ENCODE measurements at places on chromosomes 7 and 10.

DNA sequence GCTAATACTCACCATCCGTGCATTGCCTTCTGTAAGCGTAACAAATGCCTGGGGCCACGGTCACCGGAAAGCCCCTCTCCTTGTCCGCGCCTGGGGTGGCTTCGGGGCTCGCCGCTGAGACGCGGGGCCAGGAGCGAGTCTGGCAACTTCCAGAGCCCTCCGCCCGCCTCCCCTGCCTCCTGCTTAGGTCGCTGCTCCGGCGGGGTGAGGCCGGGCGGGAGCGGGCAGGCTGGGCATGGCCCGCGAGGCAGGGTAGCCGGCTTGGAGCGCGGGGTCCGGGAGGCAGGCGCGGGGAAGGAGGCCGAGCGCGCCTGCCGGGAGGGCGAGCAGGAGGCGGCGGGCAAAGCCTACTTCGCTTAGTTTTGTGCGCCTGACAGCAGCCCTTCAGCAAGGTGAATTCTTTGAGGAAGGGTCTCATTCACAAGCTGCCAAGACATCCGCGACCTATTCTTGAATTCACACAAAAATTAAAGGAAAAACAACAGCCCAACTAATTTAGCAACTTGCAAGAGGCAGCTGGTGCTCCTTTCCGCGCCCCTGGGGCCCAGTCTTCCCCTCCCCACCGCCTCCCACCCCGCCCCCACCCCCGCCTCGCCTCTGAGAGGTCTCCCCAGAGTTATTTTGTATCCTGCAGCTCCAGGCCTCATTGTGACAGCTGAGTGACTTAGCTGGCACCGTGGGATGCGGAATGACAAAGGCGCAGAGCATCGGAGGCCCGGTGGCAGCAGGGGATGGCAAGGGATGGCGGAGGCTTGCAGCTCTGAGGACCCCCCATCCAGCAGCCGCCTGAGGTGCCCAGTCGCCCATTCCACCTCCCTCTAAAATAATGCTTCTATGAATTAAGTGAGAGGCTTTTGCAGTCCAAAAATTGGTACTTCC is 12.8 kb upstream of the KAT6B start:
- DNase-seq, result no peak

DNA sequence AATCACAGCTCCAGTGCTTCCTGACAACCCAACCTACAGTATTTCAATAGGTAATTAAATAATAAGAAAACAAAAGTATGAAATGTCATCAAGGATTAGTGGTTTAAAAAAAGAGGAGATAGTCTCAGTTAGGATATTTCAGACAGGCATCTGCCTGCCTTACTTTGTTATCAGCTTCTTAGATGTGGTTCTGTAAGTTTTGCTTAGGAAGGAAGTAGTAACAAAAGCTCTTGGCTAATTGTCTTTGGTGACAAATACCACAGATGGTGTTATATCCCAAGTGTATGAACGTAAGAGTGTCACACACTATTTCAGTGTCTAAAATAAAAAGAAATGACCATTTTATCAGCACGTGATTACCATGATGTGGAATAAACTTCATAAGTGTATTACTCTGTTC is 9.8 kb upstream of the ACTA2 start:
- DNase-seq, result no peak

- no peak for DNase-seq
These were observed 39.4 kb upstream of the DAGLB start for GRCh38 chr7:6487184-6487545.

DNA sequence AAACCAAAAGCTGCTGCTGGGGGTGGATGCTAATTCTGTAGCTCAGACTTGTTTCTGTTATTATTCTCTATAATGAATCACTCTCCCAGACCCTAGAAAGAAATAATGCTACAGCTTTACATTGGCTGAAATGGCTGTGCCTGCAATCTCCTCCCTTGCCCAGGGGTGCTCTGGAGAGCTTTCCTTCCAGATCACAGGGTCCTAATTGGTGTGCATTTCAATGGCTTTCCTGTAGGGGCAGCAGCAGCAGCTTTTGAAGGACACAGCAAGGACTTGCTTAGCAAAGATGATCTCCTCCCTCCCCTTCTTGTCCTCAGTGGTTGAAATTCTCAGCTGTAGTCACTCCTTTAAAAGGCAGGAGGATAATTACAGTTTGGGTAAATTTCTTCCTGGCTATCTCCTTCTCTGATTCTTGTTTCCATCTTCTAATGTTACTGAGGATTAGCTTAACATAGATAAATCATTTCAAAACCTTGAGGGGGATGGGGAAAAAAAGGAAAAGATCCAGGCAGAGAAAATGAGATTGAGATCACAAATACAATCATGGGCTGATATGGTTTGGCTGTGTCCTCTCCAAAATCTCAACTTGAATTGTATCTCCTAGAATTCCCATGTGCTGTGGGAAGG is 120.2 kb upstream of the CTTNBP2 start:
- no peak for DNase-seq

DNA sequence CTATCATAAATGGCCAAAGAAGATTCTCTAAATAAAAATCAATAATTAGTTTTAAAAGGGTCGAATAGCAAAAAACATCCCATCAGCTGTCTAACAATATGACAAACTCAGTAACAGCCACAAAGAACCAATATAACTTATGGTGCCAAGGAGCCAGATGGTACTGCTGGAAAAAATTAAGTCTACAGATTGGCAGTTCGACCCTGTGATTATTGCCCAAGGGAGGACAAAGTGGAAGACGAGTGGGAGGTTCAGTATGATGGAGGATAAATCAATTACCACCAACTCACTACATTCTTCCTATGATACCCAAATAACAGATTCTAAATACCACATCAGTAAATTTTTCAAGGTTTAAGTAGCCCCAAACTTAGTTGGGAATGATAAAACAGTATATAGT is 49.0 kb downstream of the SKAP2 start:
- DNase-seq, result no peak

GRCh38 chr7:141354251-141354650 is 197.0 kb upstream of the AGK start:
- DNase-seq, result no peak

DNA sequence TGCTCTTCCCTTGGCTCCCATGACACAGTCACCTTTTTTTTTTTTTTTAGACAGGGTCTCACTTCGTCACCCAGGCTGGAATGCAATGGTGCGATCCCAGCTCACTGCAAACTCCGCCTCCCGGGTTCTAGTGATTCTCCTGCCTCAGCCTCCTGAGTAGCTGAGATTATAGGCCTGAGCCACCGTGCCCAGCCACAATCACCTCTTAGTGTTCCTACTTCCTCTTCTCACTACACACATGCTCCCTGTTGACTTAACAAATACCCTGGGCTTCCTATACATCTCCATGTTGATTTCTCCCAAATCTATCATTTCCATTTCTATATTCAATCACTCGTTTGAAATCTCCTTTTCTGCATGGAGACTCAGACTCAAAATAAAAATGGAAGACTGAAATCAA is 91.7 kb downstream of the CUBN start:
- no peak for DNase-seq

- no peak for DNase-seq
These were observed 143.5 kb downstream of the ELFN1 start for GRCh38 chr7:1813394-1814088.

- peak; percentile 48 for DNase-seq
These were observed 8.7 kb downstream of the GPR146 start for GRCh38 chr7:1053002-1053411.

DNA sequence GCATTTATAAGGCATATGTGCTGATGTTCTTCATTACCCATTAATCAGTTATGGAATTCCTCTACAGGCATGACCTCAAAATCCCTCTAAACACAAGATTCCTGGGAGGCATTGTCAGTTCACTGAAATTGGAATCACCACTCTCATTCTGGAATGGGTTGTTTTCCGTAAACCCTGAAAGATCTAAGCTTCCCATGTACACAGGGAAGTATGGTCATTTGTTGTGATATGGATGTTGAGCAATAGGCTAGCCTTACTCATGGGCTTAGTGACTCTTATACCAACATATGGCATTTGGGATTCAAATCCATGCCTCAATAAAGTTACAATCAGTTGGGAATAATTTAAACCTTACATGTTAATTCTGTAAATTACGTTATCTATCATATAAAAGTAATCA is 258.0 kb downstream of the XPNPEP1 start:
- DNase-seq, result no peak

DNA sequence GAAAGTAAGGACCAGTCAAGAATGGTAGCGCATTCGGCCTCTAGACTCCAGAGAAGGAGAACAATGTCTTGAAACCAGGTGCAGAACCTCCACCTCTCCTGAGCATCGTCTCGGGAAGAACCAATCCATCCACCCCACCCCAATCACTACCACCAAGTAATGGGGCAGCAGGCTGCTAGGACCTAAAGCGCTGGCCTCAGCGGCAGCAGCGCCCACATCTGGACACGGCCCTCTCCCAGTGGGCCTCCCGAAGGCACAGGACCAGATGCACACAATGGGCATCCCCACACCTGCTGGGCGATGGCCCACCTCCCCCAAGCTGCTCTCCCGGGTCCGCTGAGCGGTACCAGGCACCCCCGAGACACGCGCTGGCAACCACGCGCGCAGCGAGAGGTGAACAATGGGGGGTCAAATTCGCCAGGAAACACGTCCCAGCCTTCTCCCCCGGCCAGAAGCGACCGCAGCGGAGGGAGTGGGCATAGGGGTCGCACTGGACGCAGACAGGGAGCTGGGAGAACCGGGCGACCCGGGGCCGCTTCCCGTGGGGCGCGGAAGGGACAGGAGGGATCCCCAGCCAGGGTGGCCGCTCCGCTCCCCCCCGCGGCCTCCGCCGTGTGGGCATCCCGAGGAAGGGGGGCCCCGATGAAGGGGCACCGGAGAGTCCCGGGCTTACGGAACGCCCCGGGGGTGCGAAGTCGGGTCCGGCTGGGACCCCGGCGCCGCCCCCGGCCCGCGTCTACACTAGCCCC is 506 bp downstream of the CTTNBP2 start:
- peak; percentile 34 for DNase-seq

DNA sequence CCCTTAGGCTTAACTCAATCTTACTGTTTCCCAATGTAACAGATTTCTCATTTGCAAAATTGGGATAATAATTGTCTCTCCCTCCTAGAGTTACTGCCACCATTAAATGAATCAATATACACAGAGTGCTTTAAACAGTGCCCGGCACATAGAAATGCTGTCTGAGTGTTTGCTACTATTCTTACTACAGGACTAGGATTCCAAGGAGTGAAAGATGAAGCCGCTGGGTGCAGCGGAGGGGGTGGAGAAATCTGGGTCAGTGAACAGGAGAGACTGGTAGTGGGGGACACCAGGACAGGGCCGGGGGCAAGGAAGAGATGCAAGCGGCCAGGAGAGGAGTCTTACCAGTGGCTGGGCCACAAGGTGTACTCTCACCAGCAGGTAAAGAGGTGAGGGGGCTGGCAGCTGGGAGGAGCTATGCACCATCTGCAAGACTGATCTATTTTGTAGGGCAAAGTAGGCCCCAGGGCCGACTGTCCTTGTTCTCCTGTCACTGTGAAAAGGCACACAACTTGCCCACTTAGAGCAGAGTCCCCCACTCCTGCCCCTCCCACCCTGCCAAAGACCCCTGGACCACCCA is 18.5 kb upstream of the PRRT4 start:
- DNase-seq, result no peak

Measured in tibial artery (tissue), 4 donors.